Vagina (tissue), 2 donors: ENCODE measurements at places on chromosomes 3 and 15. TPM values are rescaled to one million over a fixed set of nuclear protein-coding genes. Genes with fewer than 3 reads are reported as not detected.
A peak's percentile ranks its signal among the peaks of the same experiment; 100 is the strongest.

The CLDN11 gene
- total RNA-seq, result 136 TPM

The LRRN1 gene
- total RNA-seq, result 1.7 TPM

The NRROS gene
- total RNA-seq, result 5.4 TPM

The TMIE gene
- total RNA-seq, result 0.74 TPM

The WDR49 gene
- 2.2 TPM for total RNA-seq

The DOCK3 gene
- 0.98 TPM for total RNA-seq

The HIGD2B gene
- total RNA-seq, result not detected

DNA sequence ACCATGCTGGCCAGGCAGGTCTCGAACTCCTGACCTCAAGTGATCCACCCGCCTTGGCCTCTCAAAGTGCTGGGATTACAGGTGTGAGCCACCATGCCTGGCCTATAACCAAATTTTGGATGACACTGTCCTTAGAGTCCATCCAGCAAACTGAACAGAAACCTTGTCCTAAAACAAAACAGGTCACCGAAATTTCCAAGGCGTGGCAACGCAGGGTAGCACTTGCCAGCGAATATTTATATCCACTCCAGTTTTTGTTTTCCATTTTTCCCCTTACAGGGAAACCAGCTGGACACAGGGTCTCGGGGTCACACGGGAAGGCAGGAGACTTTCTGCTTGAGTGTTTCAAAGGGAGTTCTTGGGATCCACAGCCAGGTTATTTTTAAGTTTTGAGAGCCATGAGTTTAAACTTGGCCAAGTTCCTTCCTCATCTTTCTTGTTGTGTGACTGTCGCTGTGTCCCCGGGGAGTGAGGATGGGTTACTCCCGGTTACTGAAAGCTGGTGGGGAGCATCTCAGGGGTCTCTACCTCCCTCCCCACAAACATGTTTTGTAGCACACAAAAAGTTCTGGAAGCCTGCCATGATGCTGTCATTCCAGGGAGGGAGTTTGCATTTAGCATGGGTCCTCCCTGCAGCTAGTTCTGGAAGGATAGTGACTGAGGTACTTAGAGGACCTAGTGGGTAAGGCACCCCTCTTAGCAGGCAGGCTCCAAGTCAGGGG is 12.6 kb downstream of the LIMD1 start:
- no peak for DNase-seq

- DNase-seq, result no peak
Measured at GRCh38 chr3:116001151-116001621, 377.9 kb downstream of the GAP43 start.

GRCh38 chr3:40899286-40899712 is 300.0 kb upstream of the CTNNB1 start:
- DNase-seq, result no peak

GRCh38 chr15:40796512-40796911 is 10.4 kb upstream of the ZFYVE19 start:
- DNase-seq, result no peak

DNA sequence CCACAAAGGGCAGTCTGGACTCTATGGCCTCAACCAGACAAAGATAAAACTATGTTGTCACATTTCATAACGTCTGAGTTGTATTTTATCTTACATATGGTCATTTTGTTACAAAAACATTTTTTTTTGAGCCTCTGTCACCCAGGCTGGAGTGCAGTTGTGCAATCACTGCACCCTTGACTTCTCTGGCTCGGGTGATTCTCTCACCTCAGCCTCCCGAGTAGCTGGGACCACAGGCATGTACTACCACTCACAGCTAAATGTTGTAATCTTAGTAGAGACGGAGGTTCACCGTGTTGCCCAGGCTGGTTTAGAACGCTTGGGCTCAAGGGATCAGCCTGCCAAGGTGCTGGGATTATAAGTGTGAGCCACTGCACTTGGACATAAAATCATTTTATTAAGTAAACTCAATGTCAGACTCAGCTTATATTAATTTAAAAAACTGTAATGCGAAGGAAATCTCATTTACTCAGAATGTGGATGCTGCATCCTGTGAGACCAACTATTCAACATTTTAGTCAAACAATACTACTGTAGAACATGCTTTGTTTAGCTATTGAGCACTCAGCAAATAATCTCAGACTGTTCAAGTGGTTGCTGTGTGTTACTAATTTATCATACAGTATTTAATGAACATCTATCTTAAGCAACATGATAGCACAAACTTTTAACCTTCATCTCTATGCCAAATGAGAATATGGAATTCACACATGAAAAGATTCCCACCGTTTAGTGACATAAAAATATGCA is 209.2 kb downstream of the TBL1XR1 start:
- DNase-seq, result no peak

DNA sequence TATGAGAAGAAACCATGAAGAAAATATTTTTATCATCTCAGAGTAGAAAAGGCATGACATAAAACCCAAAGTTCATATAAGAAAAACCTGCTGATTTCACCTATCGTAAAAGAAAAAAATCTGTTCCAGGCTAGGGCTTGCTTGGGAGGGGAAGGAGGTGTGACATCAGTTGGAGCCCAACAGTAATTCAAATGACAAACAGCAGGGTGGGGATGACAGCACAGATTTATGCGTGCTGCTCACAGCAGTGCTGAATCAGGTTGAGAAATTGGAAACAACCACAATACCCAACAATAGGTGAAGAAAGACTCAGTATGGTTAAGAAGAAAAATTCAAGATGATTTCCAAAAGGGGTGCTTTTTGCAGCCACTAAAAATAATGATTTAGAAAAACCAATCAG is 172.4 kb downstream of the PDE8A start:
- DNase-seq, result no peak

DNA sequence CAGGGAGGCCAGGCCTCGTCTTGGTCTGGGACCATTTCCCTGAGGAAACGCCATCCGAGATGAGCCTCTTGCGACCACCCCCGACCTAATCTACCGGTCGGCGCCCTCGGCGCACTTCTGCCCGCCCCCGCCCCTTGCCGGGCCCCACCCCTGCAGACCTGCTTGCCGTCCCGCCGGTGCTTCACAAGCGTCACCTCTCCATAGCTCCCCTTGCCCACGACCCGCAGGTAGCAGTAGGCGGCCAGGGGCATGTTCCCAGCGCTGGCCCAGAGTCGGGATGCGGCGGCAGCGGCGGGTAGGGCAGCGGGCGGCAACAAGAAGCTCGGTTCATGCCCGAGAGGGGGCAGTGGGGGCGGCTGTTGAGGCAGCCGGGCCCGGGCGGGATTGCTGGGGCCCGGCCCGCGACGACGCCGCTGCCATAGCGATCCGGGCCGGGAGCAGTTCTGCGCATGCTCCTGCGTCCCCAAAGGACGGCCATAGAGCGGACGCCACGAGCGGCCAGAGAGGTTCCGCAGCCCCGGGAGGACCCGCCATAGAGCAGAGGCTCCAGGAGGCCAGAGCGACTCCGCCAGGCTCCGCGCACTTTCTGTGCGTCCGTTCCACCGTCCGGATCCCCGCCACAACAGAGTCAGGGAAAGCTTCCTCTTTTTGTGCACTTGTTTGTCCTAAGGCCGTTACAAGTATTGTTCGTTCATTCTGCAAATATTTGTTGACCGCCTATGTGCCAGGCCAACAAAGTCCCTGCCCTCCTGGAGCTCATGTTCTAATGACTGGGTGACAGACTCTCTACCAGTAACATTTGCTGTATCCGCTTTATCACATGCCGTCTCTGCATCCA is at the start of gene NEK4:
TSS of gene NEK4 (minus strand) at position 445 of the 838 bp plus-strand sequence. CDS start at position 251, 194 bp downstream.
- peak; percentile 92 for DNase-seq

GRCh38 chr3:15291589-15292541 is 40.5 kb downstream of the SH3BP5 start:
- DNase-seq, result no peak

- no peak for DNase-seq
Measured at GRCh38 chr3:132997404-132998185, 40.6 kb upstream of the TMEM108 start.

DNA sequence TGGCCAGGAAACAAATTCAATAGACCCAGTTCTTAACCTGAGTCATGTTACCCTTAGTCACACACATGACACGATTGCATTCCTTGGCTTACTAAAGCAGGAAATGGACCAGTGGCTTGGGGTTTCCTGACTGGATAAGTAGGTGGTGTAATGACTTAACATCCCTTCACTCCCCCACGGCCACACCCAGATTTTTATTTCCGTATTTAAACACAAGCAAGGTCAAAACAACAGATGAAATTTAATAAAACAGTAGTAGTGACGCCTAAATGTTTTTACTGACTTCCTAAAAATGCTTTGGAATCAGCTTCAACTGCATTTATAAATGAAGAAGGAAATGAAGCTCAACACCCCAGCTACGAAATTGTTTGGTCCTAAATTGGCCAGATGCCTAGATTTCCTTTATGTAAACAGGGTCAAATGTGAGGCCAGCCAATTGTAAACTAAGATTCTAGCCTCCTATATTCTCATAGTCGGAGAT is 324.3 kb downstream of the CHST2 start:
- DNase-seq, result no peak

GRCh38 chr3:183922421-183922820 is 37.7 kb upstream of the PARL start:
- no peak for DNase-seq

DNA sequence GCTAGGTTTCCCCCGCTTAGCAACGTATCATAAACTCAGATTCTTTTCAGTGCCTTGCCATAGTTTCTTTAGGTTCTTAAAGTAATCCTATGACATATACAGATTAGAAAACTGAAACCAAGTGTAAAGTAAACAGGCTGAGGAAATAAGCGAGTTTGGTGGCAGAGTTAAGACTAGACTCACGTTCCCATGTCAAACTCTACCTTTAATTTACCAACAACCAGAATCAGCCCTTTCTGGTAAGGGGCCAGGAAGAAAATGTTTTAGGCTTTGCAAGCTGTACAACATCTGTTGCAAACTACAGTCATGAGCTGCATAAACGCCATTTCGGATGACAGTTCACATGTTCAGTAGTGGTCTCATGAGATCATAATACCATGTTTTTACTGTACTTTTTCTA is 128.0 kb upstream of the PRICKLE2 start:
- DNase-seq, result no peak

GRCh38 chr3:195013411-195014361 is 257.3 kb downstream of the XXYLT1 start:
- peak; percentile 93 for DNase-seq

GRCh38 chr3:57036952-57037351 is 23.5 kb upstream of the SPATA12 start:
- no peak for DNase-seq

DNA sequence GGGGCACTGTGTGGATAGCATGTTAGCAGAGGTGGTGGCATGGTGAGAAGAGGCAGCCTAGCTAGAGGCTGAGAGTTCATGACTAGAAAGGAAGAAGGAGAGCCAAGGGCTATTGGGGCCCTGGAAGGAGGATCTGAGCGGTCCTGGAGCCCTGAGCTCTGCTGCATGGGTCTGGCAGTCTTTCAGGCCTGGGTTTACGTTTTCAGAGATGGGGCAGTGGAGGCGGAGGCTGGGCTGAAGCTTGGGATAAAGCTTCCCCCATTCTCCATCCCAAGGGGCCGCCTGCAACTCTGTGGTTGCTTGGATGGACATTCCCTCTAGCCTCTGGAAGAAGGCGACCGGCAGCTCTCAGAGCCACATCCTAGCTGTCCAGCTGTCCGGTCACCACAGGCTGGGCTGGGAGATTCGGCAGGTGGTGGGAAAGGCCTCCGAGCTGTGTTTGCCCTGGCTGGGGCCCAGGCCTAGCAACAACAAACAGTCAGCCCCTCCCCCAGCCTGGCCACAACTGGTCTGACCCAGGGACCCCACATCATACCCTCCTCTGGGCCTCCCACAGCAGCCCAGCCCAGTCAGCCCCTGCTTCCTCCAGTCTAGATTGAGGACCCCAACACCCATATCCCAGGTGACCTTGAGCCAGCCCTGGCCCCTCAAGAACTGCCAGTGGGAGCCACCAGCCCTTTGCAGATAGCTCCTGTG is 1.8 kb upstream of the SLC38A3 start:
- DNase-seq, result no peak

DNA sequence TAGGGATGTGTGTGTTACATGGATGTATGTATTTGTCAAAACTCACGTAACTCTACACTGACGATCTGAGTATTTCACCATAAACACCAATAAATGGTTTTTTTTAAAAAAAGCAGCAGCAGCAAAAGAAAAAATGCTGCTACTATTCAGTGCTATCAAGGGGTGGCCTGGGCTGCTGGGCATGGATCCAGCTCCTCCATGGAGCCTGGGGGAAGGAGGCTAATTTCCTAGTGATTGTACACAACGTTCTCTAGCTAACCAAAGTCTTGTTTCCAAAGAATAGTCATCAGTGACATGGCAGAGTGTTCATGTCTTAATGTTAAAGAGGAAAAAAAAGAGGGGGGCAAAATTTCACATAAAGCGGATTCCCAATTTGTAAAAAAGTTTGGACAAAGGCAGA is 29.0 kb downstream of the POMGNT2 start:
- no peak for DNase-seq

DNA sequence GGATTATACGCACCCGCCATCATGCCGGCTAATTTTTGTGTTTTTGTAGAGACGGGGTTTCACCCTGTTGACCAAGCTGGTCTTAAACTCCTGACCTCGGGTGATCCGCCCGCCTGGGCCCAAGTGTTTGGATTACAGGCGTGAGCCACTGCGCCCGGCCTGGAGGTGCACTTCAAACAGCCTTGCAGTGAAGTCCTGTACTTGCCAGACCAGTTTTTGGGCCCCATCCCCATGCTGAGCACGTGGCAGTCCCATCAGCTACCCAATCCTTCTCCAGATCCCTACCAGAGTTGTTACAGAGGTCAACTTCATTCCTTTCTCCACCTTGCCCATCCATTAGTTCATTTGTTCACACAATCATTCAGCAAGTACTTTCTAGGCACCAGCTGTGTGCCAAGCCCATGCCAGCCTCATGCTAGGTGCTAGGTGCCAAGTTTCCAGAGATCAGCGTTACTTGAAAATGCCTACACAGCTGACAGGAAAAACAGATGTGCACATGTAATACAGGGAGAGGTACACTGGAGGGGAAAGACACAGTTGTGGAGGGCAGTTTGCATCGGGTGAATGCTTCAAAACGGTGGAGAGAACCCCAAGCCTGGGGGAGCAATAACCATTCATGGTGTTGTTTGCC is 2.2 kb downstream of the DNAH1 start:
- DNase-seq, result no peak

GRCh38 chr3:46029953-46030543 is 2.8 kb upstream of the XCR1 start:
- DNase-seq, result no peak

- no peak for DNase-seq
Measured at GRCh38 chr3:12370758-12371157, 81.9 kb downstream of the PPARG start.

DNA sequence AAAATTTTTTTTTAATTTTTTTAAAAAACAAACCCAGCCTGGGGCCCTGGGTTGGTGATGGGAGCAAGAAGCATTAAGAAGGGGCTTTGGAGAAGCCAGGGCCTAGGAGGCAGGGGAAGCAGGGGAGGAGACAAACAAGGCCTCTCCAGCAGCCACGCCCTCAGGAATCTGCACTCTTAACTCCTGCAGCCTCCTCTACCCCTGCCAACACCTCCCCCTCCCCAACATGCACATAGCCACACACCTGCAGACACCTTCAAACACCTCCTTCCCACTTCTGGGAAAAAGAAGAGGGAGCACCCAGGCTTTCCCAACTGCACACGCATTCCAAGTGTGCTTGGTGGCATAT is 2.7 kb upstream of the DCAF1 start:
- no peak for DNase-seq

- DNase-seq, result no peak
Measured at GRCh38 chr3:188106887-188107830, 46.8 kb upstream of the LPP start.
